ENCODE measurements at places on chromosomes 5 and 9.

- no peak for DNase-seq
Measured at GRCh38 chr9:83622433-83622938, 457 bp upstream of the IDNK start.

DNA sequence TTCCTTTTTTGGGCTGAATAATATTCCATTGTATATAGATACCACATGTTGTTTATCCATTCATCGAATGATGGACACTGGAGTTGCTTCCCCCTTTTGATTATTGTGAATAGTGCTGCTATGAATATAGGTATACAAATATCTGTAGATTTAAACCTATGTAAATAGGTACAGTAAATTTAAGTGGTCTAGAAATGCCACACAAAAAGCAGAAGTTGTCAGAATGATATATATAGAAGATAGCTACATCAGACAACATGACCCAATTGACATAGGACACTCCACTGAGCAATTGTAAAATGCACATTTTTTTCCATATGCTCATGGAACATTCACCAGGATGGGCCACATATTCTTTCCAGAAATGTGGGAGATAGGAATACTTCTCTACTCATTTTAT is 77.6 kb downstream of the SMIM15 start:
- DNase-seq, result no peak

DNA sequence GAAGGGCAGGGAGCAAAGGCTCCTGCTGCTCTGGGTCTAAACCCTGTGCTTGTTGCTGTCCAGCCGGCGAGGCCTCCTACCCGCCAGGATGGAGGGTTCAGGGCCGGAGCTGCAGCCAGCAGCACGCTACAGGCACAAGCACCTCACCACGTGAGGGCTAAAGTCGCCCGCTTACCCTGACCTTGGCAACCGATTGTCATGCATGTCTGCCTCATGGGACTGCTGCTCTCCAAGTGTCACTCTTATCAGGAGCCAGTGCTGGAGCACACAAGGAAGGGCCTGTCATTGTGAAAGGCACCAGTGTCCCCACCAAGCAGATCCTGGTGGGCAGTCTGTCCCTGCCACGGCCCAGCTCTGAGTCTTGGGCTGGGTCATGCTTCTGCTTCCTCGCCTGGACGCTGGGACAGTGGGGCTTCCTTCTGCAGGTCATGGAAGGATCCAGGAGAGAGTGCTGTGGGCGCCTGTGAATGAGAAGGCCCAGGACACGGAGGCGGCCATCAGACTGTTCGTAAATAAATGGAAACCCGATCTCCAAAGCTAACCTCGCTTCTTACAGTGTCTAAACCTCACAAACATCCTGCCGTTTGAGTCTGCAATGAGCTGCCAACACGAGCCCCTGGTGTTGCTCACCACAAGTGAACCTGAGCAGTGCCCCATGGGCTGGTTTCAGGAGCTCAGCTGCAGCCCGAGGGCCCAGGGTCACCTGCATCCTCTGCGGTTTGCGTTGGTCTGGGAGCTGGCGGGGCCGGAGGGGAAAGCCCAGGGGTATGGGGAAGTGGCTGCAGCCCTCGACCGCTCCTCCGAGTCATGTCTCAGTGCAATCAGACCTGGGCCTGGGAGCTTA is 58.2 kb upstream of the RXRA start:
- no peak for DNase-seq

DNA sequence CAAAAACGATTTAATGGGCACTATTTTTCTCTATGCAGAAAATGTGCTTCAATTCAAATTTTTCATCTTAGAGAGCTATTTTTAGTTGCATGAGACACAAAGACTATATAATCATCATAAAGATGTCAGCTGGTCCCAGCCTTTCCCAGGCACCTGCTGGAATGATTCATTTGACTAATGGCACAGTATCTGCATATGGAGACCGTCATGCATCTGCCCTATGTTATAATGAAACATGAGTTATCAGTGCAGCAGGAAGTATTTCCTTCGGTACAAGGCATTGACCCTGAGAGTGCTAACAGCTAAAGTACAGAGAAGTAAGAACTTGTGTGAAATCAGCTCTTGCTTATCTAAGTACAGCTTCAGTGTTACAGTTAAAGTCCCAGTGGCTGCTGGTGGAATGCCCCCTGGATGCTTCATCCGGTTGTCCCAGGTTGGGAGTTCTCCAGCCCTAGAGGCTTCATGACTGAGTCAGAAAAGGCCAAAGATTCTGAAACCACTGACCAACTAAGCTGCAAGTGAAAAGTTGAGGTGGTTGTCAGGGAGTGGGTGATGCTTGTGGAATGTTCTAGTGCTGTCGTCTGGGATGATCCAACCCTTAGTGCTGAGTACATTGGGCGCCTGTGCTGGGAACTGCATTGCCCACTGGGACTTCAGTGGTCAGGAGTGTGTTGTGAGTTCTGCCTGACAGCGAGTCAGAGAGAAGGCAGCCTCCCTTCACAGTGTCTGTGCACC is 57.2 kb downstream of the MTRR start:
- DNase-seq, result no peak

- no peak for DNase-seq
Measured at GRCh38 chr9:135308821-135309762, 170.5 kb upstream of the PPP1R26 start.

- DNase-seq, result no peak
Measured at GRCh38 chr5:112971276-112971675, 5.3 kb upstream of the DCP2 start.

- DNase-seq, result no peak
Measured at GRCh38 chr9:111301195-111301594, 28.8 kb downstream of the OR2K2 start.

DNA sequence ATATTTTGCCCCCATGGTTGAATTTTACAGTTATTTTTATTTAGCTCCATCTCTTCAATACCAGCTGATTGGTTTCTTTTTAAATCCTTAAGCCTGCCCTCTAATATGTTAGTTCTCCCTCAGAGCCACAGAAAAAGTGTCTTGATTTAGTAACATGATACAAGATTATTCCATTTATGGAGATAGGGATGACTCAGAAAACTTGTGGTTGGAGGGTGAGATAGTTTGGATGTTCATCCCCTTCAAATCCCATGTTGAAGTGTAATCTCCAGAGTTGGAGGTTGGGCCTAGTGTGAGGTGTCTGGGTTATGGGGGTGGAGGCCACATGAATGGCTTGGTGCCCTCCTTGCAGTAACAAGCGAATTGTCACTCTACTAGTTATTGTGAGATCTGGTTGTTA is 115.7 kb downstream of the FBXO38 start:
- DNase-seq, result no peak

GRCh38 chr5:39057734-39058133 is 16.5 kb downstream of the RICTOR start:
- DNase-seq, result no peak

DNA sequence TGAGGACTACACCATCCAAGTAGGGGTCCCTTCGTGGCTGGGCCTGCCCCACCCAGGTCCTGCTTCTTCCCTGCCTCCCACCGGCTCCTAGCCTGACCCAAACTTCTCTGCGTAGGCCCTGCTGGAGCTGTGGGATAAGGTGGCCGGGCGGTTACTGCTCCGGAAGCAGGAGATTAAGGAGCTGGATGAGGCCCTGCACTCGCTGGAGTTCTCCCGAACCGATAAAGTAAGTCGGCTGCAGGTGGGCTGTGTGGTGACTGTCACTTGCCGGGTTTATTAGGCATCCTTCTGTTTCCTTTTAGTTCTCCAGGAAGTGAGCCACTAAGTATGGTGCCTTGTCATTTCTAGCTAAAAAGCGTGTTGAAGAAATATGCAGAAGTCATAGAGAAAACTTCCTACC is 7.0 kb downstream of the CCDC180 start:
- no peak for DNase-seq

GRCh38 chr9:89116064-89116804 is 62.4 kb downstream of the SHC3 start:
- DNase-seq, result no peak

- DNase-seq, result no peak
Measured at GRCh38 chr9:5493679-5494511, 16.4 kb upstream of the PDCD1LG2 start.

DNA sequence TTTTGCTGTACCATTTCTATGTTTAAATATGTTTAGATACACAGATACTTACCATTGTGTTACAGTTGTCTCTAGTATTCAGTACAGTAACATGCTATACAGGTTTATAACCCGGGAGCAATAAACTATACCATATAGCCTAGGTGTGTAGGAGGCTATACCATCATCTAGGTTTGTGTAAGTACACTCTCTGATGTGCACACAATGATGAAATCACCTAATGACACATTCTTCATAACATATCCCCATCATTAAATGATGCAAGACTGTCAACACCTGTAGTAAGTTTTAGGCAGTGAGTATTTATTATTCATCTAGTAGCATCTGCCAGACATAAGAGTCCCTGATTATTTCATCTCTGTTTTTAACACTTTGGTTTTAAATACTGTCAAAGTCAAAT is 7.3 kb upstream of the DHFR start:
- DNase-seq, result no peak

GRCh38 chr9:113948891-113949570 is 72.9 kb downstream of the ZNF618 start:
- no peak for DNase-seq

- DNase-seq, result no peak
Measured at GRCh38 chr9:124258607-124259157, 933 bp downstream of the NEK6 start.

DNA sequence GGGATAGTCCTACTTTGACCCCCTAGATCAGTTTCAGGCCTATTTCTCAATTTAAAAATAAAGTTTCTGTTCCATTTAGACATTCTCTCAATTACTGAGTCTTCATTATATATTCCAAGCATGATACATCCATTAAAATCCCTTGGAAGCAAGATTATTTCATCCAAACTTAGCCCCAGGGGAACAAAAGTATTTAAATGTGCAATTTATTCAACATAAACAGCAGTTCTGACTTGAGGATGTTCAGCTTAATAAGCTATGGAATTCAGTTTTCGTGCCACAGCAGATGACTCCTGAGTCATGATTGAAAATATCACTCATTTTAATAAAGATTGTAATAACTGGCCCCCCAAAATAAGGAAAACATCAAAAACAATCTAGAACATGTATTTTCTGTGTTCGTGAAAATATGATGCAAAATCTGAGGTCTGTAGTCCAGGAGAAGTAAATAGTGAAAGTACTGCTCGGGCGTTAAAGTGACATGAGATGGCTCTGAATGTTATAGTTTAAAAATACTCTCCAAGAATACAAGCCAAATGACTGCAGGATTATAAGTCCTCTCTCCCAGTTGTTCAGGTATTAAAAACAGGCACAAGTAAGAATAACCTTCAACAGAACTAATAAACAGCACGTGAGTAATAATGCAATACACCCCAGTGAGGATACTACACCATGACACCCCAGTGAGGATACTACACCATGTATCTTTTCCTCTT is 67.1 kb downstream of the RETREG1 start:
- DNase-seq, result no peak

DNA sequence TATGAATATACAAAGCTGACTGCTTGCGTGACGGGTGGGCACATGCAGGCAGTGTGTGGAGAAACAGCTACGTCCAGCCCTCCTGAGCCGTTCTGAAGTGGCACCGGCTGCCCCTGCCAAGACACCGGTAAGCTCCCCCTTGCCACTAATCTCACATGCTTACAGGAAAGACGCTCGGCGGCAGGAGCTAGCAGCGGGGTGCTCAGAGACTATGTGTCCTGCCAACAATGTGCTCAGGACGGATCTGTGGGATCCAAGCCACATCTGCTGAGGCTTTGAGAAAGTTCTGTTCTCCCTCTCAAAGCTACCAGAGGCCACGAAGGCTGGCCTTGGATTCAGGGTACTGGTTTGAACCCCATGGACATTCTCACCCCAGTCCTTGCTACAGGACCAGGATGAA is 157.2 kb upstream of the PHYKPL start:
- no peak for DNase-seq

DNA sequence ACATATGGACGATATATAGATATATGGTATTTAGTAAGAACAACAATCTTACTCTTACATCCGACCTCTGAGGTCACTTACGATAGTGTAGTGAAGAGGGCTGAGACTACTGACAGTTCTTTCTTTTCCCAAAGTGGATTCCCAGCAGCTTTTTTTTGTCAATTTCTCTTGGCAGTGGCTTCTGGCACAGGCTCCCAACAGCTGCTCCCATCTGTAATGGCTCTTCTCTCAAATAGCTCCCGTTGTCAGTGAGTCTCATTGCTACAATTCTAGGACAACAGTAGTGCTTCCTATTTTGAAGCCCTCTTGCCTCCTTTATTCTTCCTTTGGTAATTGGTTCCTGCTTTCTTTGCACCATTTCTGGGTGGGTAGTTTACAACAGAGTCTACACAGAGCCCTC is 68.4 kb downstream of the SLC25A46 start:
- DNase-seq, result no peak

DNA sequence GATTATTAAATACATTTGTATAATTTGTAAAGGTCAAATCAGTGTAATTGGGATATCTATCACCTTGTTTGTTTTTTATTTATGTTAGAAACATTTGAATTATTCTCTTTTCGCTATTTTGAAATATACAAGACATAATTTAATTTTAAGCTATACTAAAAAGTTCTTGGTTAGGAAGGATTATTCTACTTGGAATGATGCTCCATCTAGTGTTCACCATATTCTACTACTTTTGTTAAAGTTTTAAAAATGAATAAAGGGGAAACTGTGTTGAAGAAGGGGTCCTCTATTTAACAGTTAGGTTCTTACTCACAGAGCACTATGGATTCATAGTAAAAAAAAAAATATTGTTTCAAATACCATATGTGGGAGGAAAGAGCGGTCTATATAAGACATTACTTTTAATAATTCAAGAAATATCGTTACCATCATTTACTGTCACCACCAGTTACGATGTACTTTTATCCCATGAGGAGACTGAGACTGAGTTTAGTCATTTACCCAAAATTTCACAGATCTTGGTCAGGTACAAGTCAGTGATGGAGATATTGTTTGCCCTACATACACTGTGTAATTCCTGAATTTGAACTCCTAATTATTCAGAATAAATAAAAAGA is 6.3 kb upstream of the STOM start:
- no peak for DNase-seq

GRCh38 chr5:178780581-178781498 is 50.4 kb upstream of the ZNF354A start:
- DNase-seq, result no peak

DNA sequence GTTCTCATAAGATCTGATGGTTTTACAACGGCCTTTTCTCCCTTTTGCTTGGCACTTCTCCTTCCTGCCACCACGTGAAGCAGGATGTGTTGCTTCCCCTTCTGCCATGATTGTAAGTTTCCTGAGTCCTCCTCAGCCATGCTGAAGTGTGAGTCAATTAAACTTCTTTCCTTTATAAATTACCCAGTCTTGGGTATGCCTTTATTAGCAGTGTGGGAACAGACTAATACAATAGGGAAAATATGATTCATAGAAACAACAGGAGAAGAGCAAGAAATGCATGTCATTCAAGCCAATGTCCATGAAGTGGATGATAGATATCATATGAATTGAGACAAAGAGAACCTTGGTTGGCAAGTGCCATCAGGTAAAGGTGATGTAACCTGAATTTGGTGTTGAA is 128.3 kb upstream of the HAPLN1 start:
- no peak for DNase-seq

- no peak for DNase-seq
Measured at GRCh38 chr5:55600497-55601203, 65.9 kb upstream of the PLPP1 start.

GRCh38 chr9:21551401-21551800 is 69.3 kb upstream of the IFNE start:
- DNase-seq, result no peak

Measured in activated naive CD4-positive, alpha-beta T cell treated with anti-CD3 and anti-CD28 coated beads, Interleukin-2, amount 50 U/mL, for 72 hours (primary cell).